Stimulated activated CD8-positive, alpha-beta memory T cell treated with anti-CD3 and anti-CD28 coated beads, Interleukin-15, amount 100 ng/mL, for 4 hours (primary cell): ENCODE measurements at places on chromosomes 16 and 17.

GRCh38 chr16:55478827-55479429 lies at the start of gene MMP2:
Gene MMP2 (plus strand): TSS chr16:55479198. CDS start chr16:55479480, 282 bp downstream.
- DNase-seq = no peak

DNA sequence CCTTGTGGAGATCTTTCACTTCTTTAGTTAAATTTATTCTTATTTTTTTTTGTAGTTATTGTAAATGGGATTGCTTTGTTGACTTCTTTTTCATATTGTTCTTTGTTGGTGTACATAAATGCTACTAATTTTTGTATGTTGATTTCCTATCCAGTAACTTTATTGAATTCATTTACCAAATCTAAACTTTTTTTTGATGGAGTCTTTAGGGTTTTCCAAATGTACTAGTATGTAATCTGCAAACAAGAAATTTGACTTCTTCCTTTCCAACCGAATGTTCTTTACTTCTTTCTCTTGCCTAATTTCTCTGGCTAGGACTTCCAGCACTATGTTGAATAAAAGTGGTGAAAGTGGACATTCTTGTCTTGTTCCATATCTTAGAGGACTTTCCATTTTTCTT lies 41.8 kb upstream of the NACA2 start:
- DNase-seq = no peak

DNA sequence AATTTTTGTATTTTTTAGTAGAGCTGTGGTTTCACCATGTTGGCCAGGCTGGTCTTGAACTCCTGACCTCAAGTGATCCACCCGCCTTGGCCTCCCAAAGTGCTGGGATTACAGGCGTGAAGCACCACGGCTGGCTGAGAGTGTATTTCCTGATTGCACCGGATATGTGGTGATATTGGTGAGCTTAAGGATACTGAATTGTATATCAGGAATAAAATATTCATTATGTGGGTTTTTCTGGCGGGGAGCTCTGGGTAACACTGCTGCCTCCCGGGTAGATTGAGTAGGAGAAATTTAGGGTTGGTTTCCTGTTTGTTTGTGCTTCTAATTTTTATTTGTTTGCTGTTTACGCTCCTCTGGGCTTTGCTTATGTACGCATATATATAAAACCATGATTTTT lies 7.7 kb upstream of the TMEM98 start:
- no peak for DNase-seq

DNA sequence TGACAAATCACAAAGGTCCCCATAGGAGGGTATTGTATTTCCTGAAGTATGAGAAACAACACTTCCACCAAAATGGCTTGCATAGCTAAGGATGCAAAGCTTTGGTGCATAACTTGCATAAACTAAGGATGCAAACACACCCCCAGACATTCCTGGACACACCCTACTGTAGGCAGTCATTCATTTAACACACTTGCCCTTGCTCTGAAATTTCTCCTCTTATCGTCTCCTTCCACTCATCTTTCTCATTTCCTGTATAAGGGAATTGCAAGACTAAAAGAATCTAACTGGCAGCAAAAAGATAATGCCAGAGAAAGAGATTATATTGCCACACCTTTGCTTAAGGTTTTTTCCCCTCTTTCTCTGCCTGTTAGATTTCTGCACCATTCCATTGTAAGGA lies 28.3 kb downstream of the CHD9 start:
- DNase-seq = no peak

- DNase-seq = no peak
These were observed 33.7 kb downstream of the RGS9 start for GRCh38 chr17:65170839-65171238.

- DNase-seq = no peak
These were observed 26.1 kb upstream of the XYLT1 start for GRCh38 chr16:17496891-17497290.

- DNase-seq = no peak
These were observed 9.8 kb downstream of the FSCN2 start for GRCh38 chr17:81537856-81538555.

- DNase-seq = no peak
These were observed 47.5 kb downstream of the BAIAP2 start for GRCh38 chr17:81082177-81083073.

DNA sequence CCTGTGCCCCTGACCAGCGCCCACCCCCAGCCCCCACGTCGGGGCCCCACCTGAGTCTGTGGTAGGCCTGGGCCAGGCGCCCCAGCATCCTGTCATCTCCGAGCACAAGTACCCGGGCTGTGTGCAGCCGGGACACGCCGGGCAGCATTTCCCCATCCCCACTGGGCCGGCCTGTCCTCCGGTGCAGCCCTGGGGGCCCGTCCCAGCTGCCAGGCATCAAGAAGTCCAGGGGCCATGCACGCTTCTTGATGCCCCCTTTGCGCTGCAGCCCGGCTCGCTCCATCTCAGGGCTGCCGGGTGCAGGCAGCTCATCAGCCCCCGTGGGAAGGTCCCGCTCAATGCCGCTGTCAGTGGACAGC lies 29.3 kb upstream of the MFSD6L start:
- DNase-seq = no peak

DNA sequence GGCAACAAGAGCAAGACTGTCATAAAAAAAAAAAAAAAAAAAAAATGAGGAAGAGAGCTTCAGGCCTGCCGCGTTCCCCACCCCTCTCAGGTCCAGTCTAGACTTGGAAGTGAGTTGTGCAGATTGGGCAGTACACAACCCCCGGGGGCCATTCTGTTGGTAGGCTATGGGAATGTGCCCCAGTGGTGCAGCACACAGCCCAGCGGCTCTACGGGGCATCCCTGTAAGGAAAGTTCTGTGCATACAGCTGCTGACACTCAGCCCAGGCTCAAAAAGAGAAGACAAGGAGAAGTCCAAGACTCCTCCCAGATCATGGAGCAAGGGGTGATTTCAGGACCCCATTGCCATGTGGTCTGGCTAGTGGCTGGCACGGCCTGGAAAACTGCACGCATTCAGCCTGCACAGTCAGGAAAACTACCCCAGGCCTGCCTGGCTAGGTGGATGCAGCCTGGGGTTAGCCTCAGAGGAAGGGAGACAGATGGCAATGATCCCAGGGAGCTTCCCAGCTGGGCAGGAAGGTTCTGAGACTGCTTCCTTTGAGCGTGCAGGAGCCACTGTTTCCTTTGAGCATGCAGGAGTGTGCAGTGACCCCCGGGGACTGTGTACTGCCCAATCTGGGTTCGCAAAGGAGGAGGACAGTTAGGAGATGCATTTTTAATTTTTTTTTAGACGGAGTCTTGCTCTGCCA lies 44.8 kb downstream of the PECAM1 start:
- no peak for DNase-seq
